ENCODE measurements at places on chromosomes 12 and 14.

GRCh38 chr12:113899042-113899560 is 67.0 kb downstream of the RBM19 start:
- DNase-seq, result no peak

GRCh38 chr14:95523051-95523814 is 6.8 kb upstream of the SYNE3 start:
- no peak for DNase-seq

- DNase-seq, result no peak
These were observed 16.7 kb downstream of the PDE1B start for GRCh38 chr12:54565986-54566544.

GRCh38 chr14:26599291-26599690 is 1.5 kb upstream of the NOVA1 start:
- DNase-seq, result no peak

DNA sequence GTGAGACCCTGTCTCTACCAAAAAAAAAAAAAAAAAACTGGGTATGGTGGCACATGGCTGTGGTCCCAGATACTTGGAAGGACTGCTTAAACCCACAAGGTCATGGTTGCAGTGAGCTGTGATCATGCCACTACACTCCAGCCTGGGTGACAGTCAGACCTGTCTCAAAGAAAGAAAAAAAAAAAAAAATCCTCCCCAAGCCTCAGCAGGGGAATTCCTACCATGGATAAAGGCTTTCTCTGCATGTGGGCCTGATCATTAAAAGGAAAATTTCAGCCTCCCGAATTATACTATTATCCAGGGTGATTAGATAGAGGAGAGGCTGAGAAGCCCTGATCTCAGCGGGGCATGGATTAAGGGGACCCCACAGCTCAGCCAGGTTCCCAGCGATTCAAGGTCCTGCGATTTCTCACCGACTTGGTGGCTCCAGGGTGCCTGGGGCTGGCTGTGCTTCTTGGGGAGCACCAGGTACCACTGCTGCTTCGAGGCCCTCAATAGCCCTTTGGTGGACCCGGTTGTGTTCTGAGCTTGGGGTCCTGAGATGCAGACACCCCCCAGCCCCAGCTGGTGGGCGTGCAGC is 5.6 kb downstream of the SH2B3 start:
- DNase-seq, result no peak

- DNase-seq, result no peak
These were observed 127.3 kb upstream of the TMPO start for GRCh38 chr12:98388126-98388525.

DNA sequence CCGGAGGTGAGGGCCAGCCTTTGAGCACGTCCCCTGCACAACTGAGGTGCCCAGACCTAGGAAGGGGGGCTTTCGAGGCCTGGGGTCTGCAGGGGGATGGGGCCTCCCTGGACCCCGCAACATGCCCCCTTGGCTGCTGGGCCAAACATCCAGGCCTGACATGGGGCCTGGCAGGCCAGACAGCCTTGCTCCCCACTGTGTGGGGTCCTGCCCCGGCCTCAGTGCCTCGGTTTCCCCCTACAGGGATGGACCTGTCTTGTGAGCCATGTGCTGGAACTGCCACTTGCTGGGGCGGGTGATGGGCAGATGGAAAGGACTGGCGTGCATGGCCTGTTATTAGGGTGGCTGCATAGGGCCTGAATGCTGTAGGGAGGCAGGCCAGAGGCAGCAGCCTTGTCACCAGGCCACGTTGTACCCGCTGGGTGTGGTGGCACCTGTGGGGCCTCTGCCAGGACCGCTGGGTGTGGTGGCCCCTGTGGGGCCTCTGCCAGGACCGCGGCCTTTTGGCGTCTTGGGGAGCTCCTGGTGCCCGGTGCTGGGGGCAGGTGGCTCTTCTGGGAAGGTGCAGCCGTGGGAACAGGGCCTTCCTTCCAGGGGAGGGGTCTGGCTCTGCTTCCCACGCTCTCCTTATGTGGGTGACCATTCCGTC is 20.4 kb downstream of the ASPG start:
- DNase-seq, result no peak

GRCh38 chr12:13599176-13599575 is 382.2 kb downstream of the GRIN2B start:
- DNase-seq, result no peak

DNA sequence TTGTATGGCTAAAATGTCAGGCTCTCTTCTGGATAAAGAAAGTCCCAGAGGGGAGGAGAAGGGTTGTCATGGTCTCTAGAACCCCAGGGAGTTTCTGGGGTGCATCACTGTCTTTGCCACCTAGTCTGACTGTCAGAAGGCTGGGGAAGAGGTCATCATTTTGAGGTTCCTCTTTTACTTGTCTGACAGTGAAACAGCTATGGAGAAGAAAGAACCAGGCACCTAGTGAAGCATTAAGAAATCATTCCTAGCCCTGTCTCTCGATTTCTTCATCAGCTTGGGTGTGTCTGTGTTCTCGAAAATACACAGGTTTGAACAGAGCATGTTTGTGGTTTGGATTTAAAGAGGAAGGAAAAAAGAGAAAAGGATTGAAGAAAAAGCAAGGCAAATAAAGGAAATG is 158.7 kb upstream of the LRIG3 start:
- DNase-seq, result no peak

DNA sequence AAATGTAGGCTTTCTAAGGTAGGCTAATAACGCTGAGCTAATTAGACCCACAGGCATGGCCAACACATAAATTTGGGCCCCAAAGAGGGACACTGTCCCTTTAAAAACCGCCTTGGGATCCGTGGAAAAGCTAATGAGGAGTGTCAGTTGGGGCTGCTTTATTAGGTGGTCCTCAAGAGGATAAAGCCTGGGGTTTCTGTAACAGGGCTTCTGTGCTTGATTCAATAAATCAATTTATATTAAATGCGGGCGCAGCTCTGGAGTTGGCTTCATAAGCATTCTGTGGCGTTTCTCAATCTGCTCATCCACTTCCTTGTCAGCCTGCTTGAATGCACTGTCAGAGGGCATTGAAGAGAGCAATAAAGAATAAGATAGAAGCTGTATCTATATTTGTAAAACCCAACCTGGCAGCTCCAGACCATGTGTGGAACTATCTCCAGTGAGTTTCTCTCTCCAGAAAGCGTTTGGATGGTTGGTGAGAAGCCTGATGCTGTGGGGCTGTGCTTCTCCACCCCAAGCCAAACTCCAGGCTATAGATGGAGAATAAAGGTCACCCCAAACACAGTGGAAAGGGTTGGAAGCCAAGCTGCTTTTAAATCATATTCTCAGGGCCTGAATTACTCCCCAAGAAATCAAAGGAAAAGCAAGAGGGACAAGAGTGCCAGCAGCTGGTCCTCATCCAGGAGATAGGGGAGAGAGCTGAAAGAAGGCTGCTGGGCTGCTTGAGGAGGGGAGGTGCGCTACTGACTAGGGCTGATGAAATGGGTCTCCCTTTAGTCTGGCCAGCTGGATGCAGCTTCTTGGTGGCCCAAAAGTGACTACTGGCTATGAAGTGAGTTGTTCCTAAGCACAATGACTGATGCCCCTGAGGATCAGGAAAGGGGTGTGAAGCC is 222.0 kb downstream of the PPM1H start:
- DNase-seq, result no peak

- no peak for DNase-seq
These were observed 74.9 kb downstream of the PPP2R5E start for GRCh38 chr14:63468294-63468693.

GRCh38 chr12:15590180-15590826 is 198.9 kb downstream of the EPS8 start:
- DNase-seq, result peak; percentile 71

GRCh38 chr12:47577206-47577989 is 128.4 kb downstream of the RPAP3 start:
- no peak for DNase-seq

- DNase-seq, result no peak
These were observed 67.2 kb downstream of the GLT1D1 start for GRCh38 chr12:128920468-128920867.

DNA sequence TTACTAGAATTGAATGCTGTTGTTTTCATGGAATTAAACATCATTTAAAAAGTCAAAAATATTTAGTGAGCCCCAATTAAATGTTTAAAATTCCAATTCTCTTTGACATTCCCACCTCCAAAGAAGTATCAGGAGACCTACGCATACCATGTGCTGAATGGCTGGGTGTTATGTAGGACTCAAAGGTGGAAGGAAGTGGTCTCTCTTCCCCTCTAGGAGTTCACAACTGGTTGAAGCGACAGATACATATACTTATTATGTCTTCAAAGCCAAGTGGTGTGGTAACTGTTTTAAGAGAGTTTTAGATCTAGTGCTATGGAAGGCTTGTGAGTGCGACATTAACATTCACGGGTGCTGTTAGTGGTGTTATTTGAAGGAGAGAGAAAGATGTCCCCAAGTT is 464.0 kb downstream of the ATP23 start:
- DNase-seq, result no peak

GRCh38 chr14:24705840-24706239 is 71.8 kb upstream of the GZMB start:
- DNase-seq, result peak; percentile 43

GRCh38 chr12:112973818-112974231 is 4.5 kb upstream of the OAS2 start:
- DNase-seq, result no peak

DNA sequence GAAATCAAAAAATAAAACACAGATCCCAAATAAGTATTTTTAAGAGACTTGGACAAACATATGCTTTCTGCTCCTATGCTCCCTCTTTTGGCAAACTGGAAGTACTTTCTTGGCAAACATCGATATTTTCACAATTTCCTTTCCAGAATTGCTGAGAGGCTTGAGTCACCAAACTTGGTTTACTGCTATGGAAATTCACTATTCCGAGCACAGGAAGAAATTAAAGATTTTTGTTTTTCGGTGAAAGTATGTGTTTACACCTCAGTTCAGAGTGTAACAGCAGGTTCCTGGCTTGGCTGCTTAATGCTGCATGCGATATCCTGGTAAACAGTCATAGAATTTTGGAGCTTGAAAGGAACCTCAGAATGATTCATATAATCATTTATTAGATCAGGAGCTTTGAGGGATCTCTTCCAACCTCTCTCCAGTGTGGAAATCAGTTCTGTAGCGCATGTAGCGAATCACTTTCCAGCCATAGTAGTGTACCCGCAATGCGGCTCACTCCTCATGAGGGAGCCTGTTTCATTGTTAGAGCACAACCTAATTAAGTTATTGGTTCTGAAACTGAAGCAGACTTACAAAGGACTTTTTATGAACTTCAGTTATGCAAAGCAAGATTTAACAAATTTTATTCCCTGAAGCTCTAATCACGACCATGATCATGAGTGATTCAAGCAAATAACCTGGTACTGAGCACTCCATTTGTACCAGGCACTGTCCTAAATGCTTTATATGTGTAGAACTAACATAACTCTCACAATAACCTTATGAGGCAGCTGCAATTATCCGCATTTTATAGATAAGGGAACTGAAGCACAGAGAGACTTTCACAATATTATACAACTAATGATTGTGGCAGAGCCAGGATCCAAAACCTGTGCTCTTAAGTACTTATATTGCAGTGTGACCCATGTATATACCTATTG is 56.4 kb upstream of the ATP2A2 start:
- no peak for DNase-seq

GRCh38 chr12:107584563-107584962 is 101.0 kb upstream of the PWP1 start:
- no peak for DNase-seq

GRCh38 chr14:52338051-52338681 is 24.1 kb downstream of the PTGER2 start:
- no peak for DNase-seq

GRCh38 chr14:59009967-59010366 is 178.5 kb upstream of the DAAM1 start:
- no peak for DNase-seq

DNA sequence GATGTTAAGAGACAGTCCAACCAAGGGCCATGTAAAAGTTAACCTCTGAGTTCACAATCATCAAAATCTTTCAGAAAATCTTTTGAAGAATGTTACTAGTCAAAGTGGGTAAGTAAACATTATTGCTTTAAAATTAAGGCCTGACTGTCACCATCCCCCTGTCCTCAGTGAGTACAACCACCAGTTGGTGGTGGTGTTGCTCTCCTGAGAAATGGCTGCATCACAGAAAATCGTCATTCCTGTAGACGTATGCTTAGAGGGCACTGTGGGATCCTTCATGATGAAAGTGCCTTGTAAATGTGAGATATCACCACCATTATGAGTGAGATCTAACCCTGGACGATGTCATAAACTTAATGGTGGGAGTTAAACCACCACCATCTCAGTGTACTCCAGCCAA is 451.2 kb downstream of the RPS29 start:
- DNase-seq, result no peak

DNA sequence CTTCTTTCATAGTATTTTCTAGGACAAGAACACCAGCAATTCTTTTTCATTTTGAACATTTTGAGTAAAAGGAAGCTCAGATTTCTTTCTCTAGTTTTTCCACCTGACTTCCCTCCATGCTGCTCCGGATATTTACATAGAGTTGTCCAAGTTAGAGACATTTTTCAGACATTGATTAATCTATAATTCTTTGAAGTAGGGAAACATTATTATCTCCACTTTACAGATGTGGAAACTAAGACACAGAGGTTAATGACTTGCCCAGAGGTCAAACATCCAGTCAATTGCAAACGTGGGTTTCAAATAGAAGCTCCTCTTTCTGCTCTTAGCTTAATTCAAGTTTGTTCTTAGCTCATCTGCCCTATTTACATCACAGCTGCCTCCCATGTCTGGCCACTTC is 138.3 kb downstream of the EGLN3 start:
- DNase-seq, result no peak

GRCh38 chr14:68676511-68676943 is 116.3 kb downstream of the ZFP36L1 start:
- DNase-seq, result no peak

DNA sequence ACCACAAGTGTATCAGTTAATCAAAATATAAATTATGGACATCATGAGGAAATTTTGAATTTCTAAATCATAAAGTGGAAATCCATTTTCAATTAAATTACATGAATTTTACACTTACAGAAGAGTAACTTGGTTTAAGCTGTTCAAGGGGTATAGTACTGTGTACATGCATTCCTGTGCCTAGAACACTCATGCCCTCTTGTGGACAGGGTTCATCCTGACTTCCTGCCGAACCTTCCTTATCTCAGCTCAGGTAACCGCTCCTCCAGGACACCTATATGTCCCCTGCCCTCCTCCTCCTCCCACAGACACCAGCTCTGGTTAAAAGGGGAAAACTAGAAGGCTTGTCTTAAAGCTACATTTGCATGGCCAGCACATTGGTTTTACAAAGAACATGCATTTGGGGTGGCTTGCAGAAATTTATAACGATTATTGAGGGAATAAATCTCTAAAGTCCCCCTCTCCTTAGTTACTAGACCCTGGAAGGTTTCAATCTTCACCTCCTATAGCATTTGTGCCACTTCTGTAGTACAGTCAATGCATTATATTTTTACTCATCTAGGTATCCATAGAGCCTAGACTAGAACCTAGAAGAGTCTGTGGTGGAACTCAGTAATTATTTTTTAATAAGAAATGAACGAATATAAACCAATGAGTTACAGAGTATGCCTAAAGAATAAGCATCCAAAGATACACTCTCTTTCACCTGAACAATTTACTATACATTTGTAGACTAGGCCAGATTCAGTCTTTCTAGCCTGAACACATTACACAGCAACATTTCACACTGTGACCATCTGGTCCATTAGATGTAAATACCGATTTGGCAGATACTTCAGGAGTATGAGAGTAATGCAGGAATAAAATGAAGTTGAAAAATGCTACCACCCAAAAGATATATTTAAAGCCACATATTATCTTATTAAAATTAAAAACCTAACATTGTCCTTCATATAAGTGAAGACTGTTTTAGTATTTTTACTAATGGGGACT is 345.6 kb downstream of the PAWR start:
- peak; percentile 12 for DNase-seq

- no peak for DNase-seq
These were observed 265.5 kb upstream of the GRIP1 start for GRCh38 chr12:66944365-66944764.

GRCh38 chr12:58321414-58321813 is 380.0 kb downstream of the ATP23 start:
- DNase-seq, result no peak
